Common myeloid progenitor, CD34-positive (primary cell): ENCODE measurements at places on chromosomes 11 and 22.
A peak's percentile ranks its signal among the peaks of the same experiment; 100 is the strongest.

DNA sequence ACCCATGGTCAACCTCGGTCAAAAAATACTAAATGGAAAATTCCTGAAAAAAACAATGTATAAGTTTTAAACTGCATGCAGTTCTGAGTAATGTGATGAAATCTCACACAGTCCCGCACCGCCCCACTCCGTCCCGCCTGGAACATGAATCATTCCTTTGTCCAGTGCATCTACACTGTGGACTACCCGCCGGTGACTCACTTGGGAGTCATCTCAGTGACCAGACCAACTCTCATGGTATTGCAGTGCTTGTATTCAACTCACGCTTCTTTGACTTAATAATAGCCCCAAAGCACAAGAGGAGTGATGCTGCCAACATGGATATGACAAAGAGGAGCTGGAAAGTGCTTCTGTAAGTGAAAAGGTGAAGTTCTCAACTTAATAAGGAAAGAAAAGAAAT, 48.8 kb downstream of the ARHGAP32 start:
- no peaks in the 10 kb centered on the region for H3K36me3 ChIP-seq
- H3K4me3 ChIP-seq = no peak overlapping the region
- H3K27me3 ChIP-seq = no peaks in the 10 kb centered on the region
- no peak overlapping the region for H3K27ac ChIP-seq

DNA sequence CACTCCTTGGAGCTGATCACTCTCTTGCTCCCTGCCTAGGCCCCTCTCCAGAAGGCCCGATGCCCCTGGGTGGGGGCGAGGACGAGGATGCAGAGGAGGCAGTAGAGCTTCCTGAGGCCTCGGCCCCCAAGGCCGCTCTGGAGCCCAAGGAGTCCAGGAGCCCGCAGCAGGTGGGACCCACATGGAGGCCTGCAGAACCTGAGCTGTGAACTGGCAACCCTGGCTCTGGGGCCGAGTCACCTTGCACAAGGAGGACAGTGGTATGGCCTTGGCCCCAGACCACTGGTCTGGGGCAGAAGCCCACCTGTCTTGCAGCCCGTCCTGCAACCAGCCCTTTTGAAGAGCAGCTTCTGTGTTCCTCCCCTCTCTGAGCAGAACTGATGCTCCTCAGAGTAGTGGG, 6.2 kb downstream of the SCO2 start:
- no peak overlapping the region for H3K27ac ChIP-seq
- H3K27me3 ChIP-seq = no peaks in the 10 kb centered on the region
- DNase-seq = no peak
- no peak overlapping the region for H3K4me3 ChIP-seq
- peaks cover 2% of the 10 kb centered on the region for H3K4me1 ChIP-seq

DNA sequence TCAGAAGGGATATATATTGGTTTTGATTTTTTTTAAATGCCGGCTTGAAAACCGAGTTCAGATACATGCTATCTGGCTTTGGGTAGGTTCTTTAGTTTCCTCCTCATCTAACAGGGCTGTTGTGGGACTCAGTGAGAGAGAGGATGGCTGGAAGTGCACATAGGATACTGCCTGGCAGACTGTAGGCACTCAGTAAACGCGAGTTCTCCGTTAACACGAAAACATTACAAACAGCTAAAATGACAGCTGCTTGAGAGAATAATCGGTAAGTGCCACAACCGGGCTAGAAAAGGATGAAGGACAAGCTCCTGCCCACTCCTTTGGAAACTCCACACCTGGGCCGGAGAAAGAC, 369 bp downstream of the XRRA1 start:
- no peaks in the 10 kb centered on the region for H3K27me3 ChIP-seq
- H3K4me1 ChIP-seq = peaks cover 27% of the 10 kb centered on the region
- peaks cover 2% of the 10 kb centered on the region for H3K36me3 ChIP-seq
- H3K4me3 ChIP-seq = peak overlapping the region; percentile 99
- H3K27ac ChIP-seq = peak overlapping the region; percentile 88

- DNase-seq = peak; percentile 83
- no peak overlapping the region for H3K4me3 ChIP-seq
- no peaks in the 10 kb centered on the region for H3K4me1 ChIP-seq
- H3K36me3 ChIP-seq = peaks cover 37% of the 10 kb centered on the region
Measured at GRCh38 chr11:74255741-74256375, 55.6 kb downstream of the P4HA3 start.

DNA sequence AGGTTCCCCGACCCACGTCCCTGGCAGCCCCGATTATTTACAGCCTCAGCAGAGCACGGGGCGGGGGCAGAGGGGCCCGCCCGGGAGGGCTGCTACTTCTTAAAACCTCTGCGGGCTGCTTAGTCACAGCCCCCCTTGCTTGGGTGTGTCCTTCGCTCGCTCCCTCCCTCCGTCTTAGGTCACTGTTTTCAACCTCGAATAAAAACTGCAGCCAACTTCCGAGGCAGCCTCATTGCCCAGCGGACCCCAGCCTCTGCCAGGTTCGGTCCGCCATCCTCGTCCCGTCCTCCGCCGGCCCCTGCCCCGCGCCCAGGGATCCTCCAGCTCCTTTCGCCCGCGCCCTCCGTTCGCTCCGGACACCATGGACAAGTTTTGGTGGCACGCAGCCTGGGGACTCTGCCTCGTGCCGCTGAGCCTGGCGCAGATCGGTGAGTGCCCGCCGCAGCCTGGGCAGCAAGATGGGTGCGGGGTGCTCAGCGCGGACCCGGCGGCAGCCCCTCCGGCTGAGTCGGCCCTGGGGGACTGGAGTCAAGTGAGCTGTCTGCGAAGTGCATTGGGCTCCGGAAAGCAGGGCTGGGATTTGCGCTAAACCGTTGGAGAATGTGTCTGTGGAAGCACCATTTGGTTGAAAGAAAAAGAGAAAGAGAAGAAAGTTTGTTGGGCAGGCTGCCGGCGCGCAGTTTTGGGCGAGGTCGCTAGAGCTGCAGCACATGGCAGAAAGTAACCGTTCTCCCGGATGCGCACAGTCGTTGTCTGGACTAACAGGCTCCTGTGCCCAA, at the start of gene CD44:
Gene CD44 (plus strand): TSS at position 229 of the 779 bp plus-strand sequence. CDS start 133 bp downstream, at position 362.
- peaks cover 50% of the 10 kb centered on the region for H3K4me1 ChIP-seq
- DNase-seq = peak; percentile 97
- peak within 1 kb of the TSS; percentile 86 for H3K4me3 ChIP-seq
- H3K36me3 ChIP-seq = no peaks in the 10 kb centered on the region
- no peaks in the 10 kb centered on the region for H3K27me3 ChIP-seq

DNA sequence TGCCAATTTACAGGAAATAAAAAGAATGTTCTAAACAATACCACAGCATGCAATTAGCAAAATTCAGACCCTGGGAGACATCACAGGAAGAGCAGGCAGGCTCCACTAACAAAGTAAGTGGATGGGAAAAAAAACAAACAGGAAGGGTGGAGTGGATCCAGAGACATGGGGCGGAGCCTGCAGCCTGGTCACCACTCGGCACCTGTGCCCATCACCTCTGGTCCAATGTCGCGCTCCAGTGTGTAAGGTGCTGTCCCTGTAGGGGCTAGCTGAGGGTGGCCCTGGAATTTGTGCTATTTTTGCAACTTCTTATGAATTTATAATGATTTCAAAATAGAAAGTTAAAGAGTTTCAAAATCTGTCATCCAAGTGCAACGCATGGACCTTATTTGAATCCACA, 11.0 kb upstream of the MOB2 start:
- no peak overlapping the region for H3K4me3 ChIP-seq
- no peak for DNase-seq
- H3K36me3 ChIP-seq = peaks cover 9% of the 10 kb centered on the region
- H3K27me3 ChIP-seq = no peaks in the 10 kb centered on the region
- no peaks in the 10 kb centered on the region for H3K4me1 ChIP-seq
- H3K27ac ChIP-seq = no peak overlapping the region

- no peak overlapping the region for H3K4me3 ChIP-seq
- H3K4me1 ChIP-seq = no peaks in the 10 kb centered on the region
- no peak overlapping the region for H3K27ac ChIP-seq
- no peaks in the 10 kb centered on the region for H3K36me3 ChIP-seq
Measured at GRCh38 chr11:33643167-33643824, 57.3 kb downstream of the C11orf91 start.

DNA sequence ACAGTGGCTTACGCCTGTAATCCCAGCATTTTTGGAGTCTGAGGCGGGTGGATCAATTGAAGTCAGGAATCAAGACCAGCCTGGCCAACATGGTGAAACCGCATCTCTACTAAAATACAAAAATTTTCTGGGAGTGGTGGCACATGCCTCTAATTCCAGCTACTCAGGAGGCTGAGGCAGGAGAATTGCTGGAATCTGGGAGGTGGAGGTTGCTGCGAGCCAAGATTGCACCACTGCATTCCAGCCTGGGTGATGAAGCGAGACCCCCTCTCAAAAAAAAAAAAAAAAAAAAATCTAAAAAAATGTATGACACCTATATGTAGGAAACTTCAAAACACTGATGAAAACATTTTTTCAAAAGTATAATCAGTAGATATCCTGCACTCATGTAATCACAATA, 242.7 kb upstream of the CHORDC1 start:
- H3K4me3 ChIP-seq = no peak overlapping the region
- H3K4me1 ChIP-seq = no peaks in the 10 kb centered on the region
- no peak for DNase-seq
- no peaks in the 10 kb centered on the region for H3K36me3 ChIP-seq
- no peak overlapping the region for H3K27ac ChIP-seq

DNA sequence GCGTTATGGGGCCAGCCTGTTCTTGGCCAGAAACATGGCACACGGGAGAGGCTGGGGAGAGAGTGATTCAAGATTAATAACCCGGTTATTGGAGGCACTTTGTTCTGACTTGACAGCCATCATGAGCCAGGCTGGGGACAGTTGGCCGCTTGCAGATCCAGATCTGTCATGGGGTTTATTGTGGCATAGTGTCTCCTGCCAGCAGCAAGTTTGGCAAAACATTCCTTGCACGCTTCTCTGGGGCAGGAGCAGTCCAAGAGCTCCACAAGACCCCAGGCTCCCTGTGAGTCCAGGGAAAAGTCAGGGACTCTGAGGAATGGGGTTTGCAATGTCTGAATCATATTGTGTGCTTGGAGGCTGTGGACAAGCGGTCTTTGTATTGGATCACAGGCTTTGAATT, 270.4 kb downstream of the MIAT start:
- peaks cover 14% of the 10 kb centered on the region for H3K27me3 ChIP-seq
- H3K4me1 ChIP-seq = no peaks in the 10 kb centered on the region

- H3K27ac ChIP-seq = peak overlapping the region; percentile 22
- no peaks in the 10 kb centered on the region for H3K27me3 ChIP-seq
- peaks cover 2% of the 10 kb centered on the region for H3K4me1 ChIP-seq
- peaks cover 22% of the 10 kb centered on the region for H3K36me3 ChIP-seq
- DNase-seq = no peak
- no peak overlapping the region for H3K4me3 ChIP-seq
Measured at GRCh38 chr22:29798801-29799200, 31.6 kb downstream of the UQCR10 start.

DNA sequence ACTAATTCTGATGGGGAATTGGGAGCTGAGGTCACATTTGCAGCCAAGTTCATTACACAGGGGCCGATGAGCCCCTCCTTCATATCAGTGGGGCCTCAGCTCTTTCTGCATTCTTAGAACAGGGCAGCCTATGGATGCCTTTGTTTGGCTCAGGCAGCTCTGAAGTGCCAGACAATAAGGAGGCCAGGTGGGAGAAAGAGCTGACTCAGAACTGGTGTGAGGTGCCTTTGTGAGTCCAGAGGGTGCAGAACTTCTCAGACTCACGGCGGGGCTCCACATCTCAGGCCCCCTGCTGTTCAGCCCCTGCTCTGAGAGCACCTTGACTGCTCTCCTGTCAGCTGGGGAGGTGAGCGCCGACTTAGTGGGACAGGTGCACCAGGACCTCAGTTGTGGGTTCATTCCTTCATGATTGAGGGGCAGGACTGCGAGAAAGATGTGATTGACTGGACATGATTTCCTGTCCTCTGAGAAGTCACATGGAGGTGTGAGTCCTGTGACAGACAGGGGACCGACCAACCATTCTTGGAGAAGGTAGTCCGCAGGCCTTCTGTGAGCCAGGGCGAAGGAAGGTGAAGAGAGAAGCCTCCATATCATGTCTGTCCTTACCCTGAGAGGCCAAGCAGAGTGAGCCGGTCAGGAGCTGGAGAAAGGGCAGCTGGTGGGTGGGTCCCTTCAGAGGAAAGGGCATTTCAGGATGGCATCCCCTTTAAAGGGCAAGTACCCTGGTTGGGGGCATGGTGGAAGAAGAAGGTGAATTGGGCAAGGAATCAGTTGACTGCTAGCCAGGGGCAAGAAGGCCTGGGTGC, 245.0 kb upstream of the TBCEL start:
- no peaks in the 10 kb centered on the region for H3K36me3 ChIP-seq
- no peaks in the 10 kb centered on the region for H3K4me1 ChIP-seq
- peaks cover 37% of the 10 kb centered on the region for H3K27me3 ChIP-seq
- H3K27ac ChIP-seq = no peak overlapping the region
- no peak overlapping the region for H3K4me3 ChIP-seq
- no peak for DNase-seq

- peak overlapping the region; percentile 59 for H3K27ac ChIP-seq
- no peaks in the 10 kb centered on the region for H3K27me3 ChIP-seq
- peaks cover 64% of the 10 kb centered on the region for H3K4me1 ChIP-seq
- peak; percentile 89 for DNase-seq
- H3K4me3 ChIP-seq = no peak overlapping the region
Measured at GRCh38 chr11:114216796-114217180, 79.4 kb upstream of the NNMT start.

DNA sequence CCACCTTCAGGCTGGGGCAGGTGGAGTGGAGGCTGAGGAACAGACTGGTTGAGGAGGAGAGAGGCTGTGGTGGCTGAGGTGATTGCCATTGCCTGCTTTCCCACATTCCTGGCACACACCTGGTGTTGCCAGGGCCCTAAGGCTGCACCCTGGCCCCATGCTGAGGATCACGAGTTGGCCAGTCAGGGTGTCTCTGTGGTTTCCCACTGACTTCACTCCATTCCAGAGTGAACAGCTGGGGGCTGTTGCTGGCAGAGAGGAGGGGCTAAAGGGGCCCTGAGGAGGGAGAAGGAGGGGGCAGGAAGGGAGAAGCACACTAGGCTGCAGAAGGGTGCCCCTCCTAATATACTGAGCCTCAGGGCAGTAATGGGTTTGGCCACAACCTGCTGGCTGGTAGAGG, 1.8 kb downstream of the TMEM86A start:
- no peak overlapping the region for H3K27ac ChIP-seq
- no peak for DNase-seq
- peaks cover 28% of the 10 kb centered on the region for H3K4me1 ChIP-seq
- no peaks in the 10 kb centered on the region for H3K36me3 ChIP-seq

- H3K36me3 ChIP-seq = peaks cover 47% of the 10 kb centered on the region
- DNase-seq = peak; percentile 88
- no peak overlapping the region for H3K27ac ChIP-seq
- no peaks in the 10 kb centered on the region for H3K27me3 ChIP-seq
- H3K4me1 ChIP-seq = no peaks in the 10 kb centered on the region
Measured at GRCh38 chr22:20885557-20886323, 26.9 kb downstream of the SNAP29 start.
